GM12878 (cell line): ENCODE measurements at places on chromosomes 1 and 21. TPM values are rescaled to one million over a fixed set of nuclear protein-coding genes. Genes with fewer than 3 reads are reported as not detected.

Gene C1orf167
- not detected in 2 replicates for polyA plus RNA-seq

Gene AHCYL1
- polyA plus RNA-seq, result 49.7 and 52.6 TPM in 2 replicates

Gene OR2L2
- not detected in 2 replicates for polyA plus RNA-seq

Gene TTC39A
- 0.71 and 0.94 TPM in 2 replicates for polyA plus RNA-seq

Gene LCE1E
- polyA plus RNA-seq, result 6.6 TPM in 2 replicates
